HCT116 (cell line): ENCODE measurements at places on chromosomes 3 and 15.
A peak's percentile ranks its signal among the peaks of the same experiment; 100 is the strongest.

- DNase-seq, result no peak
Measured at GRCh38 chr3:178568155-178568731, 32.0 kb downstream of the KCNMB2 start.

- DNase-seq, result no peak
Measured at GRCh38 chr3:169354774-169355501, 308.6 kb downstream of the MECOM start.

DNA sequence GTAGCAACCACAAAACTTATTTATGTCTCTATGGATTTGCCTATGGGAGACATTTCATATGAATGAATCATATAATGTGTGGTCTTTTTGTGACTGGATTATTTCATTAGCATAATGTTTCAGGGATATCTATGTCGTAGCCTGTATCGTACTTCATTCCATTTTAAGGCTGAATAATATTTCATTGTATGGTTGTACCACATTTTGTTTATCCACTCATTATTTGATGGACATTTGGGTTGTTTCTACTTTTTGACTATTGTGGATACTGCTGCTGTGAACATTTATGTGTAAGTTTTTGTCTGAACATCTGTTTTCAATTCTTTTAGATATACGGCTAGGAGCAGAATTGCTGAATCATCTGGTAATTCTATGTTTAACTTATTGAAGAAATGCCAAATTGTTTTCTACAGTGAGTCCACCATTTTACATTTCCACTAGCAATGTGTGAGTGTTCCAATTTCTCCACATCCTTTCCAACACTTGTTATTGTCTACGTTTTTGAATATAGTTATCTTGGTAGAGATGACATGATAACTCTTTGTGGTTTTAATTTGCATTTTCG is 134.4 kb upstream of the DAZL start:
- no peak for DNase-seq

GRCh38 chr15:47565949-47566348 is 151.4 kb upstream of the SEMA6D start:
- DNase-seq, result no peak

DNA sequence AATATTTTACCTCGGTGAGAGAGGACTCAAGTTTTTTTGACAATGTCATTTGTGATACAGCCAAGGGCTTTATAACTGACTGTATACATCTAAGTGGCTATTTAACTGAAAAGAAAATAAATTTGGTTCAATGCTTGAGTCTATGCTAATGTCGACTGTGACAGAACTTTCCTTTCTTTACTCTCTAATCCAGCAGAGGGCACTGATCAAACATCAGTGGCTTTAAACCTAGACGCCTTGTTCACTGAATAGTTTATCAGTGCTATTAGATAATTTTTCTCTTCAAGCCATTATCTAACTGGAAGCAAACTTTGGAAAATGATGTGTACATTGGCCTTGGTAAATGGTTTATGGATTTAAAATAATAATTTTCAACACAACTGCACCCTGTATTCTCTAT is 285.1 kb downstream of the CHL1 start:
- DNase-seq, result no peak

- no peak for DNase-seq
Measured at GRCh38 chr3:168218600-168218999, 122.9 kb upstream of the GOLIM4 start.

- DNase-seq, result no peak
Measured at GRCh38 chr3:14286887-14287500, 108.4 kb downstream of the LSM3 start.

- no peak for DNase-seq
Measured at GRCh38 chr3:98697225-98697624, 65.9 kb upstream of the ST3GAL6 start.

GRCh38 chr15:79540551-79540950 is 108.4 kb downstream of the MINAR1 start:
- DNase-seq, result peak; percentile 6

GRCh38 chr15:76398317-76399104 is 61.9 kb downstream of the ISL2 start:
- DNase-seq, result no peak

GRCh38 chr15:100810831-100811230 is 68.8 kb upstream of the ALDH1A3 start:
- DNase-seq, result no peak

- no peak for DNase-seq
Measured at GRCh38 chr3:113200351-113200750, 11.0 kb upstream of the BOC start.

- no peak for DNase-seq
Measured at GRCh38 chr15:88845616-88846015, 42.4 kb downstream of the ACAN start.

- DNase-seq, result no peak
Measured at GRCh38 chr3:63244486-63244885, 33.6 kb upstream of the SYNPR start.

DNA sequence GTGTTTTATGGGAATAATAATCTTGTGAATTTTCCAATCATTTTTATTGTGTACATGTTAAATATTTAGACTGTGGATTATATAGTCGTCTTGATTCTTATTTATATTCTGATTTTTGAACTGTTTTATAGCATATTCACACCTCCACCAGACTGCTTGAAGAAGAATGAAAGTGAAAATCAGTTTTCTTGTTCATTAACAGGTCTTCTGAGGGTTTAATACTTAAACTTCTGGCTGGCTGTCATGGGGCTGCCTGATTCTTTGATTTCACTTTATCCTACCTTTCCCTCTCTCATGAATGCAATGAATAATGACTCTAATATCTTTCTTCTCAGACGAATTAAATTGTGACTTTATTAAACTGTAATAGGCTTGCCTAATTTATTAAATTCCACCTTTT is 56.2 kb downstream of the ATP2C1 start:
- DNase-seq, result no peak

DNA sequence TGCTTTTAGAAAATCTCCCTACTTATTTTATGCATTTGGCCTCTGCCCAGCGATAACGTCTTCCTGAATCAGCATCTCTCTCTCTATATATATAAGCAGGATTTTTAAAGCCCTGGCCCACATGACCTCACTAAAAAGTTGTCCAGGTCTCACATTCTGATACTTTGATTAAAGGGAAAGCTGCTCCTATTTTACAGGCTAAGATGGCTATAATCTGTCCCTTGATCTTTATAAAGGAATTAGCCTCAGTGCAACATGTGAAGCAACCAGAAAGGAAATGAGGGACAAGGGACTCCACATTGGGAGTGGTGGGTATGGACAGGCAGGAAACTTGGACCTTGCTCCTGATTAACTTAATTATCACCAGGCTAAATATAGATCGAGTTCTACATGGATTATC is 25.6 kb upstream of the MUC13 start:
- DNase-seq, result no peak

GRCh38 chr3:138188013-138188730 is 1.1 kb downstream of the ARMC8 start:
- DNase-seq, result no peak

- DNase-seq, result no peak
Measured at GRCh38 chr15:45583731-45584639, 3.2 kb upstream of the BLOC1S6 start.

DNA sequence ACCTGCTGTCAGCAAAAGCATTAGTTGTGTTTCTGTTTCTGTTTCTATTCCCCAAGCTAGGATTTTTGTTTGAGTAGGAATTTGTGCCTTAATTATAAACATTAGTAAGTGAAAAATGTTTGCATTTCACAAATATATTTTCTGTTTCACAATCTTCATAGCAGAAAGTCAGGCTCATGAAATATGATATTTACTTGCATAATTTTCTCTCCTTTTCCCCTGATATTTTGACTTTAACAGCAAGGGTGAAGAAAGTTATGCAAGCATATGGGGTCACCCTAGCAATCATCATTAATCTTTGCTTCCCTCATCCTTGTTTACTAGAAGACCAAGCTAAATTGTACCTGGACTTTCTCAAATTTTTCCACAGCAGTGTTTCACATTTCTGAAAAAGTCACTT is 140.3 kb upstream of the SEMA6D start:
- DNase-seq, result no peak

GRCh38 chr15:55768670-55769185 is 25.8 kb upstream of the PRTG start:
- no peak for DNase-seq

DNA sequence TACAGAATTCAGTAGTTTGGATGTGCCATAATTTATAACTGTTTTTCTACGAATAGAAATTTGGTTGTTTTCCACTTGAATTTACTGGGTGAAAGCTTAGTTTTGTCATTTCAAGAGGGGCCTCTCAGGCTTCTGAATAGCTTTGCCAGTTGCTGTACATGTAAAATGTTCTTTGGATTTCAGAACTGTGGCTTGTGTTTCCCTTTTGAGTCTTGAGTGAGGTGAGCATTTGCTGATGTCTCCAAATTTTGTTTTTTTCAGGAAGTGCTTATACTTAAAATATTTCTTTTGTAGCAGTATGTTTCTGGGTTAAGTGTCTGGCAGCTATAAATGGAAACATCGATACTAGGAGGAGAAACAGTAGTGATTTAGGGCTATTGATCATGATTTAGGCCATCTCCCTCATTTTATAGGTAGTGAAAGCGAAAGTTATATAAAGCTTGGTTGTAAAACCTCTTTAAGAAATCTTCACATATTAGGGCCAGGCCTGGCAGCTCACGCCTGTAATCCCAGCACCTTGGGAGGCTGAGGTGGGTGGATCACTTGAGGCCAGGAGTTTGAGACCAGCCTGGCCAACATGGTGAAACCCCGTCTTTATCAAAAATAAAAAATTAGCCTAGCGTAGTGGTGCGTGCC is 9.2 kb upstream of the TRAK1 start:
- no peak for DNase-seq

DNA sequence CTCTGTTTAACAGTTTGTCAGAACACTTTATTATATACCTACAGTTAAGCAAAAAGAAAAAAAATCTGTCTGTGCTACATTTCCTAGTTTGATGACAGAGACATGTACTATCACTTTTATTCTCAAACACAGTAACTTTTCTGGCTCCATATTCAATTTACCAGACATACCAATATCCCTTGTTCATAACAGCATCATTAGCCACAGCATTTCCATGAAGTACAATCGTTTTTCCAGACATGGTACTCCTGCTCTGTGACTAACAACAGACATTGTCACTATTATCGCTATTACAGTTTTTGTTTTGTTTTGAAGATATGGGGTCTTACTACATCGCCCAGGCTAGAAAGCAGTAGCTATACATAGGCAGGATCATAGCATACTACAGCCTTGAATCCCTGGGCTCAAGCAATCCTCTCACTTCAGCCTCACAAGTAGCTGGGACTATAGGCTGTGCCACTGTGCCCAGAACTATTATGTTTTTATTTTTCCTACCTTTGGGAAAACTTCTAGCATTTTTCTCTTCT is 14.5 kb downstream of the TFDP2 start:
- DNase-seq, result no peak

- no peak for DNase-seq
Measured at GRCh38 chr15:100794008-100794407, 85.6 kb upstream of the ALDH1A3 start.

- no peak for DNase-seq
Measured at GRCh38 chr15:66758844-66759243, 56.8 kb downstream of the SMAD6 start.

DNA sequence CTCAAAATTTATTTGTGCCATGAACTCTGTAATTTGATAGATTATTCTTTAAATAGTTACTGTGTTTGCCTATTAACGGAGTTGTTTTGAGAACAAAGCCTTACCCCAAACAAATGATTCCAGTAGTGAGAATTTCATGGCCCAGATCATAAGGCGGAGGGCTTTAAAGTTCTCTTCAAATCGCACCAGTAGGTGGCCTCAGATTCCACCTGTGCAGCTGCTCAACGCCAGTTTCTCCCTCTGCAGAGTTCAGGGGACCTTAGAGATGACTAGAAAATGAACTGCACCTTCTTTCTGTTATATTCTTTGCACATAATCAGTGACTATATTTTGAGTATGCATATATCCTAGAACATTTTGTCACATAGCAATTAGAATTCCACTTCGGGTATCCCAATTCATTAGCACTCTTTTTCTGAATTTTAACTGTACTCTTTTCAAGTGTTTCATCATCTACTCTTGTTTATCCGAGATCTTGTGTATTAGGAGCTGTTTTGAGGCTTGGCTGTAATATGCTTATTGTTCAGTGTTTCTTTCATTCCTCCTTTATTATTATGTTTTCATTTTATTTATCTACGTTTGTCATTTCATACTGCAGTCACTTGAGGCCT is 232.6 kb upstream of the CHRM5 start:
- DNase-seq, result peak; percentile 26

- DNase-seq, result no peak
Measured at GRCh38 chr15:64742385-64742784, 33.0 kb downstream of the RBPMS2 start.

GRCh38 chr15:64622410-64623260 is 152.8 kb downstream of the RBPMS2 start:
- no peak for DNase-seq

GRCh38 chr3:146550743-146551510 is 6.5 kb upstream of the PLSCR1 start:
- DNase-seq, result peak; percentile 26

DNA sequence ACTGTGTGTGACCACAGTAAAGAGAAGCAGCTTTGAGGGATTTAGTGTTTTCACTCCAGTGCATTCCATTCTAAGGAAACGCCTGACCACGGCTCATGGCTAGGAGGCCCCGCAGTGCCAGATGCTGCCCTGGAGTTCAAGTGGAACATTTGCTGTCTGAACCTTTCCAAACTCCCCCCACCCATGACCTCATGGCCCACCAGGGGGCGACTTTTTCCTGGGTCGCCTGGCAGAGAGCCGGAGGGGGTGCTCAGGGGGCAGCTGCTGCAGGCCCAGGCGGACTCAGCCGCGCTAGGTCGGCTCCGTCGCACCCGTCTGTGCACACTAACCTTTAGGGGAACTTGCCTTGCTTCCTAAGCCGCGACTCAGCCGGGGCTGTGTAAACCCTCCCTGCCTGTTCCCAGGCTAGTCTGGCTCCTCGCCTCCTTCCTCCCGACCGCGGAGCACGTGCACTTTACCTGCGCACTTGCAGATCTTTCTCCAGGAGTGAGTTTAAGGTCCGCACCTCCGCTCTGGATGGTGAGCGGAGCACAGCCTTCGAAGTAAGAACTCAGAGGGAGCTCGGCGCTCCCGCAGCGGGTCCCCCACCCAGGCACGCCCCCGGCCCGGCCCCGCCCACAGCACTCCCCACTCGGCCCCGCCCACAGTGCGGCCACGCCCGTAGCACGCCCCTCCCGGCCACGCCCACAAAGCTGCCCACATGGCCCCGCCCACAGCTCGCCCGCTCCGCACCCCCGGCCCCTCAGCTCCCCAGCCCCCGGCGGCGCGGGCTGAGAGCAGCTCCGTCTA is at the start of gene OCA2:
OCA2 (minus strand) TSS at position 550 of the 789 bp plus-strand sequence. CDS start 17,441 bp downstream, outside the sequence.
- DNase-seq, result no peak

DNA sequence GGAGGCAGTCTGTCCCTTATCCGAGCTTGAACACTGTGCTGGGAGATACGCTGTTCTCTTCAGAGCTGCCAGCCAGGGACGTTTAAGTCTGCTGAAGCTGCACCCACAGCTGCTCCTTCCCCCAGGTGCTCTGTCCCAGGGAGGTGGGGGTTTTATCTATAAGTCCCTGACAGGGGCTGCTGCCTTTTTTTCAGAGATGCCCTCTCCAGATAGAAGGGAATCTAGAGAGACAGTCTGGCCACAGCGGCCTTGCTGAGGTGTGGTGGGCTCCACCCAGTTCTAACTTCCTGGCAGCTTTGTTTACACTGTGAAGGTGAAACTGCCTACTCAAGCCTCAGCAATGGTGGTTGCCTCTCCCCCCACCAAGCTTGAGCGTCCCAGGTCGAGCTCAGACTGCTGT is 319.9 kb upstream of the GRM7 start:
- no peak for DNase-seq
